ENCODE measurements at places on chromosomes 13 and 19.

DNA sequence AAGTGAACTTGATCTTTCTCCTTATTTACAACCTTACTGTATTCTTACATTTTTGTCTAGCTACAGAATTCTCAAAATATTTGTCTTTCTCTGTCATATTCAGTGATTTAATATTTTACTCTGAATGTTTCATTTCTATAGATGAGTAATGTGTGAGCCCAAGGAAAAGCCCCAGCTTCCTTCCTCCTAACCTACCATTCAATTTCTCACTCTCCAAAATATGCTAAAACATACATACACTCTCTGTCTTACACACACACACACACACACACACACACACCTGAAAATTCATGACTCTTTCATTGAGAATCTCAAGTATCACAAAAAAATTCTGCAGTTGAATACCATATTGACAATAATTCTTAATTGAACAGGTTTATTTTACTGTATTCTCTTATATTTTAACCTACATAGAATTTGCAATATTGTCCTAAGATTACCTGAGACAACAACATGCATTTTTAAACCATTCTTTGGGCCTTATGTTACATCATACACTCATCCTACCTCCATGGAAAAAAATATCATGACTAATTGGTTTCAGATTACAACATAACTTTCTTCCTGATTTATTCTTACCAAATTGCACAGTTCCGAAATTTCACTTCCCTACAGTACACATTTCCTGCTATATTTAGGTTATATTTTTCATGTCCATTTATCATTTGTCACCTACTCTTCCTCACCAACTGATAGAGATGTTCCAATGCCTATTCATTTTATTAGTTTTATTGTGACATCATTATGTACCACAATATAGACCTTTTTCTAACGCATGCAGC lies 1965.6 kb upstream of the PCDH20 start:
- no peak for ATAC-seq

- no peak for ATAC-seq
Observed at GRCh38 chr19:44839276-44839675, 6.8 kb upstream of the NECTIN2 start.

DNA sequence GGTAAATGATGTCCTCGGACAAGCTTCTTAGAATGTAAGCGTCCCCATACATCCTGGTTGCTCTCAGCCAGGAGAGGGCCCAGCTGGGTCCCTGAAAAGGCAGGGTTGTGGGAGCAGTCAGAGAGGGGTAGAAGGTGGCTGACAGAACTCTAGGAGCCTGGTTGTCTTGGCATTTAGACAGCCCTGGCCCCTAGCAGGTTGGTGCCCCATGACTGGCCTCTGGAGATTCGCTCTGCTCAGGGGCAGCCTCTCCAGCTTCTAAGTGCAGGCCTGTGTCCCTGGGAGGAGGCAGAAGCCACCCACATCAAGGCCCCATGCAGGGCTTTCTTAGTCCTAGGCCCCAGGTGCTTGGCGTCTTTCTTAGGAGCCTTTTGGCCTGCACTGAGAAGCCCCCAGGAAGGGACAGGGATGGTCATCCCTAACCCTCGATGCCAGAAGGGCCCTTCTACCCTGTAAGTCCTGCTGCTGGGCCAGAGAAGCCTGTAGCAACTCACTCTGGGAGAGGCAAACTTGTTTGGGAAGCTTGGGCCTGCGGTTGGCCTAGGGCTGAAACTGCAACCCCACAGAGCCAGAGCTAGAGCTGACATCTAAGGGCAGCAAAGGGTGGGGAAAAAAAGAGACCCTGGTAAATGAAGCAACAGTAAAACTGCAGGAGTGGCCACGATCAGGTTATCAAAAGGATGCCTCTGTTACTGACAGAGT lies 2.8 kb upstream of the CDX2 start:
- ATAC-seq = no peak

GRCh38 chr13:30850204-30850866 lies 55.7 kb upstream of the MEDAG start:
- ATAC-seq = no peak

Measured in esophagus mucosa (tissue), 1 donor.